ENCODE measurements at places on chromosomes 6 and 20. TPM values are rescaled to one million over a fixed set of nuclear protein-coding genes. Genes with fewer than 3 reads are reported as not detected.
A peak's percentile ranks its signal among the peaks of the same experiment; 100 is the strongest.

PCK1 gene
- total RNA-seq = not detected

GPR6 gene
- not detected for total RNA-seq

DNA sequence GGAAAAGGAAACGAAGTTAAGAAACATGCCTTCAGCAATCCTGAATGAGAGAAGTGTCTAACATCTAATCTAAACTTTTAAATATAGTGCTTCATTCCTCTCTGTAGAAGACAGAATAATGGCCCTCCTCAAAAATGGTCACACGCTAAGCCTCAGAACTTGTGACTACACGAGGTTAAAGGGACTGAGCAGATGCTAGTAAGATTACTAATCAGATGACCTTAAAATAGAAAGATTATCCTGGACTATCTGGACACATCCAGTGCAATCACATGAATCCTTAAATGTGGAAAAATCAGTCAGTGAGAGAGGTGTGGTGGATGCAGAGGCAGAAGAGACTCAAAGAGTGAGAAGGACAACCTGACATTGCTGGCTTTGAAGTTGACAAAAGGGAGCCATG lies 126.1 kb downstream of the TBX18 start:
- DNase-seq = peak; percentile 55

HLA-DQA1 gene
- not detected for total RNA-seq

RAMACL gene
- not detected for total RNA-seq

DNA sequence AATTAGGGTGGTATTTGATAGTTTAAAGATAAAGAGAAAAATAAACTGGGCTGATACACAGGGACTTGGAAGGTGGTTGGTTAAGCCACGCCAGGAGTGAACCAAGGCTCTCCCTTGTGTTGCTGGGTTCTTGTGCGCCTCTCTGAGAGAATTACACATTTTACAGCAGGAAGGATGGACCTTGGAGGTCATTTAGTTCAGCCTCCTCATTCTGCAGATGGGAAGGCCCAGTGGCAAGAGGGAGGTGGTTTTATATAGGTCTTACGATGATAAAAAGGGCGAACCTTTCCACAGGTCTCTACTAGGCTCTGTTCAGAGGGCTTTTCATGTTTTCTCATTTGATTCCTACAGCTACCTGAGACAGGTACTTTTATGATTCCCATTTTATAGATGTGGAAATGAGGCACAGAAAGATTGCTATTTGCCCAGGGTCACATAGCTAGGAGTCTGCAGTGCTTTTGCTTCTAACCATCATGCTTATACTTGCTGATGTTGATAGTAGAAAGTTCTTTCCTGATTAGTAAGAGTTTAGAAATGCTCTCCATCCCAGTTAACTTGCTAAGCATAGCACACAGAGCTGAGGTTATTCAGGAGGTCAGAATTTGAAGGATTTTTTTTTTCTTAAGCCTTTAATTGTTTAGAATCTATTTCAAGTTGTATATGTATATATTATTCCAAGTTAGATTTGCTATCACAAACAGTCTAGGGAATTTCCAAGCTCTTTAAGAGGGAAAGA lies 12.8 kb downstream of the HIVEP1 start:
- no peak for DNase-seq

- DNase-seq = peak; percentile 33
Observed at GRCh38 chr6:131946992-131947955, 3.9 kb downstream of the CCN2 start.

DNA sequence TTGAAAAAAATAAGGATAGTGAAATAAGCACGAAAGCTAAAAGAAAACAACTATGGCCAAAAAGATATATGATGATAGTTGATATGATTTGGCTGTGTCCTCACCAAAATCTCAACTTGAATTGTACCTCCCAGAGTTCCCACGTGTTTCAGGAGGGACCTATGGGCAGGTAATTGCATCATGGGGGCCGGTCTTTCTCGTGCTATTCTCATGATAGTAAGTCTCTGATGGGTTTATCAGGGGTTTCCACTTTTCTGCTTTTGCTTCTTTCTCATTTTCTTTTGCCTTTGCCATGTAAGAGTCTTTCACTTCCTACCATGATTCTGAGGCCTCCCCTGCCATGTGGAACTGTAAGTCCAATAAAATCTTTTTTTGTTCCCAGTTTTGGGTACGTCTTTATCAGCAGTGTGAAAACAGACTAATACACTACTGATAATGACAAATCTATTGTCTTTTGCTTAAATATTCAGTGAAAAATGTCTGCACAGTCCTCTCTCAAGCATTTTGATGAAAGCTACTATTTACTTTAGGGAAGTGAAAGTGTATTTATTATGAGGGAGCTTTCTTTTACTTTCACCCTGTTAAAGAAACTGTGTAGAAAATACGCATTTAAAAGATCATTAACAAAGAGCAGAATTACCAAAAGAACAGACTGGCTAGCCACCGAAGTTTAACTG lies 389.1 kb downstream of the HTR1B start:
- DNase-seq = no peak

DNA sequence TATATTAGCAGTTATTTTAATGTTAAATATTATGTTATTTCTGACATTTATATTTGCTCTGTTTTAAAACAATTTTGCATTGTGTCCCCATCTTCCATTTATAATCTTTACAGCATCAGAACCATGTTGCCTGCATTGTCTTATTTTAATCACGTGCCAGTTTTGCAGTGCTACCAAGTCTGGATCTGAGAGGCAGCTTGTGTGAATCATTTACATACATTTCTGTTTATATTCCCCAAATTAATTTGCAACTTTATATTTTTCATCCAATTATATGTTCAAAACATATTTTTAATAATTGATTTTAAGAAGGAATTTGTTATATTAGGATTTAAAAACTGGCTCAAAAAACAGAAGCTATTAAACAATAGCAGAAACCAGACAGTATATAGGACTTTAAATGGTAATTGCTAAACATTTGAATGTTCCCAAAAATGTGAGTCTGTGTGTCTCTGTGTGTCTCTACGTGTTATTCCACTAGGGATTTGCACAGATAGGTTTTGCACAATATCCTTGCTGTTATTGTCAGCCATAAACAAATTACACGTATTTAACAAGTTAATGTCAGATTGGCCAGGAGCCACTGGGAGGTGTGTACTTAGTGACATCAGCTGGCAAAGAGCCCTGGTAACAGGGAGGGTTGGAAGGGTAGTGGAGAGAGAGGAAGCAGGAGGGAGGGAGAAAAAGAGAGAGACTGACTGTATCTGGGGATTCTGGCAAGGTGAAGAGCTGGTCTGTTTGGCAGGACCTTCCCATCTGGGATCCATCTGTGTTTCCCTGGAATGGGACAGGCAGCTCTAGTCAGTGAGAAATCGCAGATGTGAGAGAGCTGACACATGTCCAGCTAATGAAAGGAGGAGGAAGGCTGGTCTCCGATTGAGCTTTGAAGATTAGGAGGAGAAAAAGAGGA lies 72.1 kb downstream of the CBFA2T2 start:
- DNase-seq = peak; percentile 65

- DNase-seq = no peak
Observed at GRCh38 chr6:90415178-90415577, 118.5 kb upstream of the BACH2 start.

DNA sequence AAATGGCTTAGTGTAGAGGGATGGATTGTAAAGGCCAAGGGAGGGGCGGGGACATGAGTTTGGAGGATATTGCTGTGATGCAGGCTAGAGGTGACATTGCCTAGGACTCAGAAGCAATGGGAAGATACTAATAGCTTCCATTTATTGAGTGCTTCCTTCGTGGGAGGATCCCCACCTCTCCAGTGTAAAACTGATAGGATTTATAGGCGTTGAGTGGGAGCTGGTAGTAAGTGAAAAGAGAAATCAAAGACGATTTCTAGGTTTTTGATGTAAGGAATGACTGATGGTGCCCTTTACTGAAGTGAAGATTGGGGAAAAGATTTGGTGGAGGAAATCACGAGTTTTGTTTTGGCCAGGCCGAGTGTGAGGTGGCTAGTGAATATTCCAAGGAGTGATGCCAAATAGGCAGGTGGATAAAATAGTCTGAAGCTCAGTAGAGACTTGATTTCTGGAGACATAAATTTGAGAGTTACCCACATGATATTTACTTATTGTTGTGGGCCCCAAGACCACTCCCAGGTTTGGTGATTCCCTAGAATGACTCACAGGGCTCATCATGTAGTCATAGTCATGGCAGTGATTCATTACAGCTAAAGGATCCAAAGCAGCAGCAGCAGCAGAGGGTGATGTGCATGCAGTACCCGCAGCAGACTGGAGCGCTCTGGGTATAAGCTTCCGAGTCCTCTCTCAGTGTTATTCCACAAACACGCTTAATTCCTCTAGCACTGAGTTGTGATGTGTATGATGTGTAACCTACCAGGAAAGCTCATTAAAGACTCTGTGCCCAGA lies 10.2 kb downstream of the RPRD1B start:
- DNase-seq = peak; percentile 88

DNA sequence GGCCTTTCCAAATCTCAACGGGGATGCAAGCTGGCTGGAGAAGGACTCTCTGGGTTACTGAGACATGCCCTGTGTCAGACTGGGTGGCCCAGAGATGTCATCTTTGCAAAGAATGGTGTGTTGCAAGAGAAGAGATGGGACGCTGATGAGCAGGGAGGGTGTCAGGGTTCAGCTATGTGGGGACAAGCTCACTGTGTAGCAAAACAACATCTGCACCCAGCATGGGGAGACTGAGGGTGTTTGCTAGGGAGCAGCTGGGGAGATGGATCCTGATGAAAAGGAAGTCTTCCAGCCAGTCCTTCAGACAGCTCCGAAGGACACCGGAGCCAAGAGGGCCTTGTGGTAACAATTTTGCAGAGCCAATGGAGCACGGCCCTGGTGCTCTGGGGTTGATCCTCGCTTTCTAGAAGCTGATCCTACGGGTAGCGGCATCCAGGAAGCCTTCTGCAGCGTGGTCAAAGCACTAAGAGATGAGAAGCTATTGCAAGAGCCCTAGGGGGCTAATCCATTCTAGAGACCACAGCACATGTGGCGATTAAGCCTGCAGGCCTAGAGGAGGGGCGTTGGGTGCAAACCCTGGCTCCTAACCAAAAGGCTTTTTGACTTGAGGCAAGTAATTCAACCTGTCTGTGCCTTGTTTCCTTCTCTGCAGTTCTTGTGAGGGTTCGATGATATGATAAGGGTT lies 39.9 kb downstream of the EDN3 start:
- no peak for DNase-seq

DOK5 gene
- 0.96 TPM for total RNA-seq

PAQR8 gene
- total RNA-seq = 2.7 TPM

- no peak for DNase-seq
Observed at GRCh38 chr6:143261899-143262436, 188.5 kb downstream of the ADAT2 start.

GABRR2 gene
- 0.21 TPM for total RNA-seq

- DNase-seq = no peak
Observed at GRCh38 chr6:142698751-142699150, 246.2 kb downstream of the HIVEP2 start.

DNA sequence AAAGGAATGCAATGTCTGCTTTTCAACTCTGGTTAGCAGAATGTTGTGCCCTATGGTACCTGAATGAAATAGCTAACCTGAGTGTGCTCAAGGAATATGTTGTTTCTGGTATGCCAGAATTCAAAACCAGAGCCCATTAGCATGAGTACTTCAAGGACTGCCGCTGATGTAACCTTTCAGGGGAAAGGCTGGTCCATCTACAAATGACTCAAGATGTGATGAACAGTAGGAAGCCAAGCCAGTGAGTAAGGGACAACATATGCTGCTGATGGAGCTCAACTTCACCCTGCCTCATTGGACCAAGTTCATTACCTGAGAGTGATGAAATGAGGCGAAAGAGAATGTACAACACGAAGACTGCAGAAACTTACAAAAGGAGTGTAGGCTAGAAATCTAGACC lies 95.7 kb upstream of the BMP2 start:
- no peak for DNase-seq

PNPLA1 gene
- not detected for total RNA-seq

DNA sequence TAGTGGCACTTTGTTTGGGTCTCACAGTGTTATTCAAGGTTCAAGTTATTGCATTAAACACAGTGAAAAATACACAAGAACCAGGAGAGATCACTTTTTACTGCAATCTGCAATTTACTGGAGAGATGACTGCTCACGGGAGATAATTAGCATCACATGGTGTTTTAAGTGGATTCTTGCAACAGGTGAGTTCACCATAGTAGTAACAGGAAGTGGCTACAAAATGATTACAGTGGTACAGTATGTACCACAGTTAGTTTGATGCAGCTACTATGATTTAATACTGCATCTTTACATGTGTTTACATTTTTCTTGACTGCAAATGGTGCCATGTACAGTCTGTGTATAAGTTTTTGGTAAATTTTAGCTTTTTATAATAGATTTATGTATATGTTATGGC lies 96.5 kb upstream of the SCP2D1 start:
- DNase-seq = no peak

- DNase-seq = no peak
Observed at GRCh38 chr6:90658497-90658896, 71.6 kb upstream of the MAP3K7 start.

GRCh38 chr6:13767121-13767808 lies 47.1 kb downstream of the MCUR1 start:
- DNase-seq = peak; percentile 79

- no peak for DNase-seq
Observed at GRCh38 chr6:120671519-120671918, 662.8 kb downstream of the TBC1D32 start.

PLG gene
- total RNA-seq = not detected

- DNase-seq = peak; percentile 49
Observed at GRCh38 chr6:53984581-53984980, 126.7 kb upstream of the MLIP start.

- no peak for DNase-seq
Observed at GRCh38 chr6:137882225-137882961, 15.3 kb downstream of the TNFAIP3 start.

GHRH gene
- total RNA-seq = not detected

- no peak for DNase-seq
Observed at GRCh38 chr20:39651645-39652325, 689.6 kb downstream of the DHX35 start.

GRCh38 chr20:63116412-63117106 lies 99.4 kb downstream of the YTHDF1 start:
- DNase-seq = peak; percentile 38

- peak; percentile 27 for DNase-seq
Observed at GRCh38 chr6:101402622-101403031, 9.1 kb downstream of the GRIK2 start.

GRCh38 chr6:33429750-33430052 lies 9.8 kb downstream of the SYNGAP1 start:
- DNase-seq = no peak

- peak; percentile 73 for DNase-seq
Observed at GRCh38 chr20:44600758-44601201, 18.4 kb downstream of the PKIG start.

EYS gene
- total RNA-seq = not detected

- no peak for DNase-seq
Observed at GRCh38 chr6:32298632-32299336, 72.9 kb downstream of the TSBP1 start.

DNA sequence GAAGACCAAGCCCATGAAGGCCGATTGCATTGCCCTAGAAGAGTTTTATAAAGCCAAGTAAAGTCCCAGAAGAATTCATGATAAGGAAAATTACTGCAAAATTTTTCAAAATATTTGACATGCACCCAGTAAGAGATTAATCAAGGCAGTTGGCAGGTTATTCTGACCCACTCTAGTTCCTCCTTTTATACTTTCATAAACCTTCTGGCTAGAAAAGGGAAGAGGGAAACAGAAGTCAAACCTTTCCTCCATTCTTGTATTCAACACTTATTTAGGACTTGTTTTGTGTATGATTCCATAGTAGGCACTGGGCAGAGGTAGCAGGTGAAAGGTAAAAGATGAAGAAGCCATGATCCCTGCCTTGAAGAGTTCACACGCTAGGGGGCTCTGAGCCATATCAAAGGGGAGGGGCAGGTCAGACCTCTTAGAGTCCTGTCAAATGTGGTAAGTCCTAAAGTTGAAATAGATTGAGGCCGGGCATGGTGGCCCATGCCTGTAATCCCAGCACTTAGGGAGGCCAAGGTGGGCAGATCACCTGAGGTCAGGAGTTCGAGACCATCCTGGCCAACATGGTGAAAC lies 85.4 kb downstream of the NDUFAF5 start:
- no peak for DNase-seq
